Cardiac muscle cell (in vitro differentiated cells and primary cell): ENCODE measurements at places on chromosomes 5 and 9. TPM values are rescaled to one million over a fixed set of nuclear protein-coding genes. Genes with fewer than 3 reads are reported as not detected.

- no peaks in the 10 kb centered on the region for H3K36me3 ChIP-seq
- H3K4me3 ChIP-seq: no peak overlapping the region
- H3K27ac ChIP-seq: no peak overlapping the region
- no peaks in the 10 kb centered on the region for H3K4me1 ChIP-seq
- no peaks in the 10 kb centered on the region for H3K27me3 ChIP-seq
These were observed 439.0 kb downstream of the ZSWIM6 start for GRCh38 chr5:61771062-61771461.

DNA sequence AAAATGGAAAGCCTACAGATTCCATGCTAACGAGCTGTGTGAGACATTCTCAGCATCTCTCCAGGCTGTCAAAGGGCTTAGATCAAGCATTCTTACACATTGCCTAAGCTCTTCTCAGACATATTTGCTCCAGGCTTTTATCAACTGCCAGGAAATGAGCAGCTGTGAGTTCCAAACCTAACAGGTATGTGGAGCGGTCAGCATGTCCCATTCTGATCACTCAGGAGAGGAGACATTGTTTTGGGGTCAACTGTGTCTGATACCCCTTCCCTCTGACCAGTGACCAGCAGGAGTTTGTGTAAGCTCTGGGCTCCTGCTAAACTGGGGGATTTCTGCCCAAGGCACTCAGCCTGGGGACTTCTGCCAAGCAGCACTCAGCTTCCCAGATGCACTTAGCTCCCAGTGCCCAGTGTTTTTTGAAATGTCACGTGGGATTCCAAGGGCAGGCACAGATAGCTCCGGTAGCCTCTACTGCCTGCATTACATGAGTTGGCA lies 229.1 kb downstream of the SEC61B start:
- no peak for DNase-seq
- H3K27ac ChIP-seq: no peak overlapping the region
- H3K36me3 ChIP-seq: no peaks in the 10 kb centered on the region
- peaks cover 2% of the 10 kb centered on the region for H3K4me1 ChIP-seq
- H3K4me3 ChIP-seq: no peak overlapping the region

GRCh38 chr5:159456722-159457465 lies 126.6 kb upstream of the IL12B start:
- H3K27ac ChIP-seq: no peak overlapping the region
- no peak for DNase-seq
- no peak overlapping the region for H3K4me3 ChIP-seq
- no peaks in the 10 kb centered on the region for H3K4me1 ChIP-seq
- H3K36me3 ChIP-seq: no peaks in the 10 kb centered on the region

DNA sequence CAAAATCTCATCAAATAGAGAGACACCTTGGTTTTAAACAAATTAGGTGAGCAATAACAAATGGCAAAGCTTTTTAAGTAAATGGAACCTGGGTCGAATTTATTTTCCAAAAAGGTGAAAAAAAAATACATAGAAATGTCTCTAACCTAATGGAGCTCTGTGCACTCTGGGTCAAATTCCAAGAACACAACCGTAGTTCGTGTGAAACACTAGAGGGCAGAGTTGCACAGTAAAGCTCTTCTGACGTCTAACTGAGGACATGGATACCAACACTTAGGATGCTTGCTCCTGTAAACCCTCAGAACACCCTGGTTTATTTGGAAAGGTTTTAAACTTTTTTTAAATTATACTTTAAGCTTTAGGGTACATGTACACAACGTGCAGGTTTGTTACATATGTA lies 18.9 kb downstream of the MARCHF11 start:
- H3K36me3 ChIP-seq: no peaks in the 10 kb centered on the region
- H3K4me3 ChIP-seq: no peak overlapping the region
- H3K27ac ChIP-seq: no peak overlapping the region
- H3K4me1 ChIP-seq: peaks cover 7% of the 10 kb centered on the region
- no peaks in the 10 kb centered on the region for H3K27me3 ChIP-seq

Gene TNPO1
- total RNA-seq: 112 and 195 TPM in 2 replicates

- peaks cover 19% of the 10 kb centered on the region for H3K4me1 ChIP-seq
- no peak for DNase-seq
- H3K27ac ChIP-seq: peak overlapping the region; percentile 45
These were observed 781 bp upstream of the MYOZ3 start for GRCh38 chr5:150660108-150660831.

Gene WWC1
- total RNA-seq: 8.6 and 9.7 TPM in 2 replicates

DNA sequence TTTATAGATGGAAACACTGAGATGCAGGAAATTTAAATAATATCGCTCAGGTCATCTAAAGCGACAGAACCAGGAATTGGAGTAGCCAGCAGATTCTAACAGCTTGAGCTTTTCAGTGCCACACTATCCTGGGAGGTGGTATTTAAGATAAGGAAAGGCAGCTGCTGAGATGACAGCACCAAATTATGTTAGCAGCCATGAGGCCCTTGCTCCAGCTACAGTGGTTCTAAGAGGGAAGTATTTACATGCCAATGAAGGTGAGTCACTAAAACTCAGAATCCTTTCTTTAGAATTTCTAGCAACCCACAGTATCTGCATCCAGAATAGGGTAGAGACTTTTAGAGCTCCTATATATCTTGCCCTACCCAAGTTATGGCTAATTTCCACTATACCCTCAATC lies 127.0 kb upstream of the VLDLR start:
- H3K27me3 ChIP-seq: no peaks in the 10 kb centered on the region
- H3K27ac ChIP-seq: peak overlapping the region; percentile 65

GRCh38 chr5:150279330-150280020 lies 10.1 kb downstream of the CAMK2A start:
- DNase-seq: peak; percentile 26
- no peak overlapping the region for H3K4me3 ChIP-seq
- no peaks in the 10 kb centered on the region for H3K4me1 ChIP-seq
- no peaks in the 10 kb centered on the region for H3K36me3 ChIP-seq
- H3K27me3 ChIP-seq: no peaks in the 10 kb centered on the region

DNA sequence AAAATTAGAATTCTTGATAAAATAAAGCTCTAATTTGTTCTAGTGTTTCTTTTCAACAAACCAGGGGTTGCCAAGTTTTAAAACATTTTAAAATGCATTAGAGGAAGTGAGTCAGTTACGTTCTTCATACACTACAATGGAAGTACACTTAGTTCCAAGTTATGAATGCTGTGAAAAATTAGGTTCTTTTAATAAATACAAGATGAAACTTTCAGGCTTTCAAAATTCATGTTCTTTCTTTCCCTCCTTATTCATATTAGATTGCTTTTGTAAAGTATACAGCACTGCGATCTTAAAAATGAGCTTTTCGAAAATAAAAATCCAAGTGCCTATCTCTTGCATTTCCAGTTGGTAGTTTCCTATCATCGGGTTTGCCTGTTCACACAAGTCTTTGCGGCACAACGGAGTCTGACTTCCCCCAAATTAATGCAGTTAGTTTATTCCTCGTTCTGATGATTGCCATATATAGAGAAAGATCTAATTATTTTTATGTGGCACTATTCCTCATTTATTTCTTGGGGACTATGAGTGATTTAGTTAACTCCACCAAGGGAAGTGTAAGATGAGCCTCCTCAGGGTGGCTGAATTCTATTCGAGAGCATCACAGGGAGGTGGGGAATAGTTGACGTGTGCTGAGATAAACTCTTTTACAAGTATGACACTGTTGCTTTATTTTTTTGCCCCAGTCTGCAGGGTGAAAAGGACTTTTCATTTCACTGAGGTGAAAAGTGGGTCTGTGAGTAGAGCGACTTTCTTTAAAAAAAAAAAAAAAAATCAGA lies 238.2 kb downstream of the CD180 start:
- peak overlapping the region; percentile 93 for H3K27ac ChIP-seq
- H3K4me1 ChIP-seq: peaks cover 40% of the 10 kb centered on the region
- H3K36me3 ChIP-seq: no peaks in the 10 kb centered on the region
- DNase-seq: peak; percentile 34
- H3K4me3 ChIP-seq: peak overlapping the region; percentile 36
- no peaks in the 10 kb centered on the region for H3K27me3 ChIP-seq

- no peaks in the 10 kb centered on the region for H3K36me3 ChIP-seq
- DNase-seq: peak; percentile 74
- H3K27ac ChIP-seq: no peak overlapping the region
- peaks cover 29% of the 10 kb centered on the region for H3K4me1 ChIP-seq
- H3K4me3 ChIP-seq: no peak overlapping the region
These were observed 461.6 kb downstream of the RASEF start for GRCh38 chr9:82601293-82601771.

DNA sequence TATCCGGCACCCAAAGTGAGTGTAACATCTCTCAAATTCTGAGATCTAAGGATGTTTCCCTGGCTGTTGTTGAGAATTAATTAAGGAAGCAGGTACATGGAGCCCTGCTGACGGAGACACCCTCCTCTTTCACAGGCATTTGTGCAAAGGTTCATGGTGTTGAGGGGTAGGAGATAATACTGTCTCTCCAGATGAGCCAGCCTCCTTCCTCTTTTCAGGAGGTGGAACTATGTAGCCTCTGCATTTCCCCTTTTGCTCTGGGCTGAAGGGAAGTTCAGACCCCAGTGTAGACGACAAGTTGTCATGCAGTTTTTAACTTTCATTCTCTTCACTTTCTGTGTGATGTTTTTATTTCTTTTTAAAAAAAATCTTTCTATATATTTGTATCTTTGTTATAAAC lies 107.5 kb downstream of the GALNT10 start:
- no peak for DNase-seq
- H3K36me3 ChIP-seq: no peaks in the 10 kb centered on the region
- no peak overlapping the region for H3K4me3 ChIP-seq
- H3K4me1 ChIP-seq: no peaks in the 10 kb centered on the region

DNA sequence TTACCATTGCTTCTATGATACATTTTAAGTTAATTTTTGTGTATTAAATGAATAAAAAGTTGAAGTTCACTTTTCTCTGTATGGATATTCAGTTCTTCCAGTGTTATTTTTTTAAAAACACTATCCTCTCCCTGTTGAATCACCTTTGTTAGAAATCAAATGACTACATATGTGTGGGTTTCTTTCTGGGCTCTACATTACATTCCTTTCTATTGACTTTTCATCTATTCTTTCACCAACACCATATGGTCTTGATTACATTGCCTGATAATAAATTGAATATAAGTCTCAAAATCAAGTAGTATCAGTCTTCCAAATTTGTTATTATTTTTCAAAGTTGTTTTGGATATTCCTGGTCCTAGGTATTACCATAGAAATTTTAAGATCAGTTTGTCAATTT lies 7.3 kb upstream of the RASEF start:
- H3K4me1 ChIP-seq: no peaks in the 10 kb centered on the region
- H3K4me3 ChIP-seq: no peak overlapping the region
- no peak for DNase-seq
- no peaks in the 10 kb centered on the region for H3K36me3 ChIP-seq

DNA sequence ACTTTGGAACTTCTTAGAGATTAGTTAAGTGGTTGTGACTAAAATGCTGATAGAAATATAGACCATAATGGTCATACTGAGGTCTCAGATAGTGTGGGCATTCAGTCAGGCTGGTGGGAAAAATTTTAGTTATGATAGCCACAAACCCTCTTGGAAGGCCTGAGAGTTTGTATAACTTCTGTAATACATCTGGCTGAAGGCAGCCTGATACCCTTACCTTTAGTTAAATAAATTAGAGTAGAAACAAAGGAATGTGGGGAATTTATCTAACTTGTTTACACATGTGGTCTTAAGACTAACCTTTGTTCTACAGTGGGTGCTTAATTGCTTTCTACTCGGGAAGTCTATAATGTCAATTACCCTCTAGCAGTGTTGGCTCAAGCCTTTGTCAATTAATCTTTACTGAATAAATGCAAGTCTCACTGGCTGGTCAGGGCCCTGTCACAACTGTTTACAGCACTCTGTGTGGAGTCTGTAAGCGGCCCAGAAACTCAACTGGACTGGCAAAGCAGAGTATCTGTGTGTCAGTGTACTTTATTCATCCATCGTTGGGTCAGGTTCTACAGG lies 184.0 kb downstream of the FBXO4 start:
- H3K27me3 ChIP-seq: no peaks in the 10 kb centered on the region
- DNase-seq: no peak
- no peaks in the 10 kb centered on the region for H3K4me1 ChIP-seq
- no peak overlapping the region for H3K4me3 ChIP-seq
- H3K27ac ChIP-seq: no peak overlapping the region
- H3K36me3 ChIP-seq: no peaks in the 10 kb centered on the region

Gene EQTN
- total RNA-seq: not detected in 2 replicates

GRCh38 chr9:130461218-130461630 lies 16.5 kb downstream of the ASS1 start:
- no peak overlapping the region for H3K27ac ChIP-seq
- no peaks in the 10 kb centered on the region for H3K36me3 ChIP-seq
- H3K27me3 ChIP-seq: no peaks in the 10 kb centered on the region
- no peaks in the 10 kb centered on the region for H3K4me1 ChIP-seq
- H3K4me3 ChIP-seq: no peak overlapping the region

Gene FOXD4L5
- 0.27 TPM in 1 of 2 replicates, not detected in the other for total RNA-seq

DNA sequence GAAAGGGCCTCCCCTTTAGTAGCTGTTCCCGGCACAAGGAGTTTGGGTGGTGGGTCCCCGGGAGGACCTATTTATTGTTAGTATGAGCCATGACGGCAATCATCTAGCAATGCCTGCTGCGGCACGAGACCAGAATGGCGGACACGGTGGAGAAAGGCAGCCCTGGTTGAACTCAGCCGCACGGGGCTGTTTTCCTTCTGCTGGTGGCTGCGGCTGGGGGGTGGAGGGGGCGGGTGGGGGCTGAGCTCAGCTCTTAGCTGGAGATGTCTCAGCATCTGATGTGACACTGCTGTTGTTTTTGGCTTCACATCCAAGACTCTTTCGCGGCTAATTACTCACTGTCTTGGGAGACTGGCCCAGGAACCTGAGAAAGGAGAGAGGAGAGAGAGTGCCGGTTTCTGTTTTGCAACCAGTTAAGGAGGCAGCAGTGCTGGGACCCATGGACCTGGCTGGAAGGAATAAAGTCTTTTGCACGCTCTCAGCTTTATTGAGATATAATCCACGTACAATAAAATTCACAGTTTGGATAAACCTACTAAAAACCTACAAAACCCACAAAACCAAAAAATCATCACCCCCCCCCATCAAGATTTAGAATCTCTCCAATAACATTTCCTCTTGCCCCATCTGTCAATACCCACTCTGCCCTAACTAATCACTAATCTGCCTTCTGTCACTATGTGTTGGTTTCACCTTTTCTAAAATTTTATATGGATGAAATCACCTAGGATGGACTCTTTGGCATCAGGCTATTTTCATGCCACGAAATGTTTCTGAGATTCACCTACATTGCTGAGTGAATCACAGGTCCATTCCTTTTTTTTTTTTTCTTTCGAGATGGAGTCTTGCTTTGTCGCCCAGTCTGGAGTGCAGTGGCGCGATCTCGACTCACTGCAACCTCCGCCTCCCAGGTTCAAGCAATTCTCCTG lies 81.8 kb upstream of the NEURL1B start:
- H3K27me3 ChIP-seq: no peaks in the 10 kb centered on the region
- DNase-seq: no peak
- H3K36me3 ChIP-seq: no peaks in the 10 kb centered on the region
- peaks cover 59% of the 10 kb centered on the region for H3K4me1 ChIP-seq

DNA sequence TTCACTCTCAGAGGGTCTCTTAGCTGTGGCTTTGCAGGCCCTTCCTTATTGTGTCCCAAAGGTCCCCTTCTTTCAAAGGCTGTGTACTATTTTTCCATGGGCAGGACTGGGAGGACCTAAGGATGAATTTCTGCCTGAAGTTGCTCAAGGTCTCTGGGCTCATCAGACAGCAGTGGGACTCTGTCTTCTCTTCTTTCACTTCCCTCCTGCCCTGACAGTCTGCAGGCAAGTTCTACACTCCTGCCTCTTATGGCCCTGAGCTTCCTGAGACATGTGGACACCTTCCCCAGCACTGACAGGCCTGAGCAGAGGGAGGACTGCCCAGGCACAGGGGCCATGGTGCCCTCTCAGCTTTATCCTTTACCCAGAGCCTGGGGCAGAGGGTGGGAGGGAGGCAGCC lies 14.8 kb downstream of the ENHO start:
- no peak overlapping the region for H3K27ac ChIP-seq
- peaks cover 13% of the 10 kb centered on the region for H3K4me1 ChIP-seq
- H3K4me3 ChIP-seq: no peak overlapping the region

Gene SPTAN1
- total RNA-seq: 207 and 227 TPM in 2 replicates
